ENCODE measurements at places on chromosomes 11 and 22.

- DNase-seq = no peak
Measured at GRCh38 chr22:47631571-47632102, 869.2 kb downstream of the TBC1D22A start.

DNA sequence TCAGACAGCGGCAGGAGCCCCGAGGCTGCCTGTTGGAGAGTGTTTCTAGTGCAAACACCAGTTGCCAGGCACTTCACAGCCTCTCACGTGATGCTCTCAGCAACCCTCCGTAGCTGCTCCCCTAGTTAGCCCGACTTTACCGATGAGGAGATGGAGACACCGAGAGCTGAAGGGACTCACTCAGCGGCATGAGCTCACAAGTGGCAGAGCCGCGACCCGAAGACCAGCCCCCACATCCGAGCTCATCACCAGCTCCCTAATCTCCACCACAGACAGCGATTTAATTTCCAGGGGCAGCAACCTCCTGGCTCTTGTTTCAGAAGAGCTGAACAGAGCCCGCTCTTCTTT lies 28.7 kb upstream of the RTL6 start:
- DNase-seq = no peak

- no peak for DNase-seq
Measured at GRCh38 chr11:120903686-120904085, 120.2 kb upstream of the TBCEL start.

DNA sequence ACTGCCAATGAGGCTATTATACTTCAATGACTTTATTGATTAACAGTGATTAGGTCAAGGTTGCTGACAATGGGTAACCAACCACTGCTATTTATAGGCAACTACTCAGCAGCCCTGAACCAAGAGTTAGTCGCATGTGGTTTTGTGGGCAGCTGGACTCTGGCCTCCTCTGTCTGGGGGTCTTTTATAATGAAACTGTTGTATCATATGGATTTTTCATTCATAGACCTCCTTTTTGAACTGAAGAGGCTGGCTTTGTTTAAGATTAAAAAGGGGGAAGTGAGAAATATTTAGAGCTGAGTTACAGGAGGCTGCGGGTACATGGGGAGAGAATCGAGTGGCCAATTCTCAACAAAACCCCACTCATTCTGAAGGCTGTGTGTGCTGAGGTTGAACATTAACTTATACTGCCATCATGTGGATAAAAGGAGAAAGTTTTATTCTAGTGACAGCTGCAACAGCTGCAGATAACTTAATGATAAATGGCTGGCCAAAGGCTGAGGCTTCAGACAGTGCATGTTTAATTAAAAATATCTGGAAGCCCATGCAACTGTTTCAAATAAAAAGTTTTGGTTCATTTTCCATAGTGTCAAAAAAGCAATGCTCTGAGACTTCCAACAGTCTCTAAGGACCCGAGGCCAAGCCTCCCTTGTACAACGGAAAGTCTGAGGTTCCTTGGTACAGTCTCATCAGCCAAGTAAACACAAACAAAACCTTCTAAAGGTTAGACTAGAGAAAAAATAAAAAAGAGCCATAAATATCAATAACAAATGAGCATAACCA lies 682.6 kb downstream of the KCNA4 start:
- no peak for DNase-seq

DNA sequence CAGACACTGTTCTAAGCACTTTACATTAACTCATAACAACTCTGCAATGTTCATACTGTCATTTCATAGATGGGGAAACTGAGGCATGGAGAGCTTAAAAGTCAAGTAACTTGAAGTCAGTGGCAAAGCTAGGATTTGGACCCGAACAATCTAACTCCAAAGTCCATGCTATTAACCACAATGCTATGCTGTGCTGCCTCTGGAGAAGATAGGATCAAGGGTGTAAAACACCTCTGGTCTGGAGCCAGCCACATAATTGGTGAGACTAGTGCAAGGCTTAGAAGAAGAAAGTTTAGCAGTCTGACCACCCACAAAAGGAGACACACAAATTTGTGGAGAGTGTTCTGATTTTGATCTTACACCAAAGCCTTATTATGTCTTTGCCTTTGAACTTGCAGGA lies 43.7 kb downstream of the ARFGAP2 start:
- DNase-seq = no peak

DNA sequence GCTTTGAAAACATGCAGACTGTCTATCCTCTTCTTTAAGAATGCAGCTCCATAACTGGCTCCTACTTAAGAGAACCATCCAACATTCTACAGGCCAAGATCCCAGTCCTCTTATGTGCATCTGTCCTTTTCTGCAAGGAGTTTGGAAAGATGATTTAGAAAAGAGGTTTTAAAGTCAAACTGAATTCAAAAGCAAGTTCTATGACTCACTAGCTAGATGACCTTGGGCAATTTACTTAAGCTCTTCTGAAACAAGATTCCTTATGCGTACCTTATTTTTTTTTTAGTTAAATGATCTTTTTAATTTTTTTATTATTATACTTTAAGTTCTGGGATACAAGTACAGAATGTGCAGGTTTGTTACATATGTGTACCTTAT lies 29.2 kb downstream of the GUCY1A2 start:
- no peak for DNase-seq

GRCh38 chr11:130512662-130513061 lies 64.2 kb downstream of the ADAMTS15 start:
- no peak for DNase-seq
